ENCODE measurements at places on chromosomes 4 and X. TPM values are rescaled to one million over a fixed set of nuclear protein-coding genes. Genes with fewer than 3 reads are reported as not detected.

Gene ATXN3L
- not detected for total RNA-seq

Gene MEPE
- not detected for total RNA-seq

Gene SOX3
- not detected for total RNA-seq

DNA sequence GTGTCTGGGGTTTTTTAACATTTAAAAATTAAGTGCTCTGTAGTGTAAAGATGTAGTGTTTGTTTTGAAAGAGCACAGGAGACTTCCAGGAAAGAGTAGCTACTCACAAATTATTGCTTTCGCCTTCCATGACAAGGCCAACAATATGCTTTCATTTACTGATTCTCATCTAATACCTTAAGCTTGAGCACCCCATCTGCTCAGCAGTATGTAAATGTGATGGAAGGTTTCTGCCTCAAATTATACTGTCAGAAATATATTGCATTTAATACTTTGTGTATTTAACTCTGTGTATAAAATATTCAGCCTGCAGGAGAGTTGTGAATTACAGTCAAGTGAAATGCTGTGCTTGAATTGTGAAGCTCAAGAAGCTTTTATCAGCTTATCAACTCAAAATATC lies 296.3 kb upstream of the ATOH1 start:
- no peak for DNase-seq

GRCh38 chr4:40553995-40554394 lies 75.7 kb downstream of the RBM47 start:
- no peak for DNase-seq
